ENCODE measurements at places on chromosomes 1 and 21.

GRCh38 chr1:227156520-227156919 is 161.8 kb downstream of the CDC42BPA start:
- no peak for DNase-seq

DNA sequence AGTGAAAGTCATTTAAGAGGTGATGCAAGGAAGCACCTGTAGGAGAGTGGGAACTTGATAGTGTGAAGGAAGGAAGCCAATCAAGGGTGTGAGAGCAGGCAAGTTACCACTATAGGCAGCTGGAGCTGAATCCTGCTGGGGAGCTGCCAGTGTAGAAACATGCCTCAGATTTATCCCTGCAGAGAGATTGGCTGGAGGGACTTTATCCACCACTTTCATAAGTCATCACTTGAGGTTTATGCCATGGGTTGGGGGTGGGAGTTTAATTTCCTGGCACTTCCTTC is 443.6 kb downstream of the PLPP3 start:
- no peak for DNase-seq

GRCh38 chr1:170789063-170789462 is 125.1 kb downstream of the PRRX1 start:
- DNase-seq, result no peak

DNA sequence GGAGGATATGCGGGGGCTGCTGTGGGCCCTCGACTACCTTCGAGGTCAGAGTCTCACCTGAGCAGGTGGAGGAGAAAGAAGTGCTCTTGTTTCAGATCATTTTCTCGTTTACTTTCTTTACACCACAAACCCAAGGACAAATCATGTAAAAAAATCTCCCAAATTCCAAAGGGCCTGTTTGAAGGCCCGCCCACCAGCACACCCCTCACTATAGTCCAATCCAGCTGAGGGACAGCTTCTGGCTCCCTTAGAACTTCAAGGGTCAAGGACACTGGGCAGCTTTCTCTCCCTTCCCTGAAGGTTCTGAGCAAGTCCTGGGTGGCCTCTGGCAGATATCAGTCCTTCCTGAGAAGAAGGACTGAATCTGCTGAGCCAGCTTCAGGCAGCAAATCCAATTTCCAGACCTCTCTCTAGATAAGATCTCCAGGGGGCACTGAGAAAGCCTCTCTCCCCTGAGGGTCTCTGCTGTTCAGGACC is 5.5 kb downstream of the STK40 start:
- no peak for DNase-seq

GRCh38 chr21:41241341-41241740 is 73.4 kb downstream of the BACE2 start:
- no peak for DNase-seq

- no peak for DNase-seq
Observed at GRCh38 chr21:43581453-43581852, 77.8 kb downstream of the HSF2BP start.

DNA sequence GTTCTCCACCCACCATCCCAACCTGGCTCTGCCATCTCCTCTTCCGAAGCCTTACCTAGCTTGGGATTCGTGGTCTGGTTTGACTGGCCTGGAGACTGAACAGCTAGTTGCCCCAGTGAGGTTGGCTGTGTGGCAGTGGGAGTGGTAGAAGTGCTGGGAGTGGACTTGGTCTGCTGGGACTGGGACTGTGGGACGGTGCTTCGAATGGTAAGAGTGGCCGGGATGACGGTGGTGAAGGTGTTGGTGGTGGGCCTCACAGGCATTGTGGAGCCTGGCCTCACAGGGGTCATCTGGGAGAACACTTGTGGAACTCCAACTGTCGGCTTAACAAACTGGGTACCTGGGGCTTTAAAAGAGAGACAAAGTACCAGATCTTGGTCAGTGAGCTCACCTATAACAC is 28.7 kb downstream of the PSMB4 start:
- no peak for DNase-seq

- no peak for DNase-seq
Observed at GRCh38 chr1:168476588-168477385, 67.0 kb downstream of the XCL2 start.

- no peak for DNase-seq
Observed at GRCh38 chr1:112493351-112493750, 15.4 kb upstream of the WNT2B start.

GRCh38 chr1:71343686-71344416 is 263.0 kb upstream of the ZRANB2 start:
- no peak for DNase-seq

- no peak for DNase-seq
Observed at GRCh38 chr1:187264995-187265602, 436.4 kb downstream of the PLA2G4A start.

GRCh38 chr1:221487781-221488524 is 253.9 kb downstream of the DUSP10 start:
- no peak for DNase-seq

GRCh38 chr1:240492832-240493440 is 119.0 kb downstream of the GREM2 start:
- peak; percentile 25 for DNase-seq

Measured in T-helper 17 cell (primary cell).